ENCODE measurements at places on chromosomes 6 and 20.

DNA sequence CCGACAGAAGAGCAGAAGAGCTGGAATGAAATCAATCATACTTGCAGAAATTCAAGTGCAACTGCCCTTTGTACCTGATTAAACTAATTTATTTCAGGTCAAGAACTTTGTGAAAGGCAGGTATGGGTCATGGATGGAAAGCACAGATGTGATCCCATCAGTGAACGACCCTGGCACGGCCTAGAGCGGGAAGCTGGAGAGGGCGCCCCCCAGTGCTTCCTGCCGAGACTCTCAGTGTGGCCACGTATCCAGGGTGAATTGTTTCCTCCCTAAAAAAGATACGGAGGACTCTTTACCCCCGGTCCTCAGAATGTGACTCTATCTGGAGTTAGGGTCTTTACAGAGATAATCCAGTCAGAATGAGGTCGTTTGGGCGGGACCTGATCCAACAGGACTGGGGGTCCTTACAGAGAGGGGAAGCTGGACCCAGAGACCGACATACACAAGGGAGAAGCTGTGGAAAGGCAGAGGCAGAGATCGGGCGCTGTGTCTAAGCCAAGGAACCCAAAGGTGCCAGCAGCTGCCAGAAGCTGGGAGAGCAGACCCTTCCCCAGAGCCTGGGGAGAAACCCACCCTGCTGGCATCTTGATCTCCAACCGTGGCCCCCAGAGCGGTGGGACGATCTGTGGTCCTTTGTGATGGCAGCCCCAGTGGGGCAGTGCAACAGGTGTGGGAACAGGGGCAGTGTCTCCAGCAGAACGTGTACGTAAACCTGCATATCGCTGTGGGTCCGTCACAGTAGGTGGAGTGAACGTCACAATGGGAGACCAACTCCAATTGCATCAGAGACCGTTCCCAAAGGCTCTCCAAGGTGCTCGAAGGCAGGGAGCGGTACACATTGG, 91.9 kb downstream of the TAF4 start:
- no peaks in the 10 kb centered on the region for H3K27me3 ChIP-seq
- H3K36me3 ChIP-seq, result no peaks in the 10 kb centered on the region
- no peak overlapping the region for H3K27ac ChIP-seq
- H3K4me3 ChIP-seq, result no peak overlapping the region
- no peak for DNase-seq

GRCh38 chr6:151098166-151098565, 141.6 kb upstream of the AKAP12 start:
- H3K4me1 ChIP-seq, result no peaks in the 10 kb centered on the region
- H3K27ac ChIP-seq, result no peak overlapping the region
- no peak overlapping the region for H3K4me3 ChIP-seq
- H3K27me3 ChIP-seq, result no peaks in the 10 kb centered on the region
- no peak for DNase-seq

DNA sequence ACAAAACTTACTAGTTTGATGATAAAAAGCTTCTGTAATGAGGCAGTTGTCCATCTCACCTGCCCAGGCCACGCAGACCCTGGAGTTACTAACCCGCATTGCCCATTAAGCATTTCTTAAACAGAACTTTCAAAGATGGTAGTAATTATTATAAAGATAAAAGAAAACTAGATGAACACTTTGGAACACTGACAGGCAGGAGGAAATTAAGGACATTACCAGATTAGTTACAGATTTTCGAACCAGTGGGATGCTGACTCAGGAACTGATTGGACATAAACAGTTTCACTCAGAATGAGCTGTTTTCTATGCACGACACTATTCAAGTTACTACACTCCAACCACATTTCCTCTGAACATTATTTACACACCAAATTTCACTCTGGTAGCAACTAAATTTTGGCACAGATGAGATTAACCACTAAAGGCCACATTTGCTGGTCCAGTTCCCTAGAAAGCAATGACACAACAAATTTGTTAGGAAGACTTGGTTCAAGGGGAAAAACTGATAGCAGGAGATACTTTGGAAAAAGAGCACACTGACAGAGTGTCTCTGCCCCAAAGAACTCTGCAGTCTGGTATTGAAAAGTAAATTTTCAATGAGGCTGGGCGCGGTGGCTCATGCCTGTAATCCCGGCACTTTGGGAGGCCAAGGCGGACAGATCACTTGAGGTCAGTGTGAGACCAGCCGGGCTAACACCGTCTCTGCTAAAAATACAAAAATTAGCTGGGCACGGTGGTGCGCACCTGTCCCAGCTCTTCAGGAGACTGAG, 3.0 kb downstream of the ROMO1 start:
- no peak for DNase-seq
- no peaks in the 10 kb centered on the region for H3K27me3 ChIP-seq
- H3K36me3 ChIP-seq, result peaks cover 50% of the 10 kb centered on the region
- peaks cover 31% of the 10 kb centered on the region for H3K4me1 ChIP-seq
- no peak overlapping the region for H3K4me3 ChIP-seq

- peaks cover 45% of the 10 kb centered on the region for H3K4me1 ChIP-seq
- peak overlapping the region; percentile 93 for H3K27ac ChIP-seq
- DNase-seq, result peak; percentile 96
- H3K4me3 ChIP-seq, result peak overlapping the region; percentile 14
Measured at GRCh38 chr20:36460648-36461599, 80.4 kb upstream of the MYL9 start.

GRCh38 chr6:108091288-108091687, 16.7 kb upstream of the OSTM1 start:
- H3K36me3 ChIP-seq, result no peaks in the 10 kb centered on the region
- no peaks in the 10 kb centered on the region for H3K4me1 ChIP-seq
- no peak for DNase-seq
- peaks cover 16% of the 10 kb centered on the region for H3K27me3 ChIP-seq

Data from transverse colon (tissue), 4 donors.